Inflammatory macrophage treated with lipopolysaccharide for 1 hour (primary cell): ENCODE measurements at places on chromosomes 5 and 9.

DNA sequence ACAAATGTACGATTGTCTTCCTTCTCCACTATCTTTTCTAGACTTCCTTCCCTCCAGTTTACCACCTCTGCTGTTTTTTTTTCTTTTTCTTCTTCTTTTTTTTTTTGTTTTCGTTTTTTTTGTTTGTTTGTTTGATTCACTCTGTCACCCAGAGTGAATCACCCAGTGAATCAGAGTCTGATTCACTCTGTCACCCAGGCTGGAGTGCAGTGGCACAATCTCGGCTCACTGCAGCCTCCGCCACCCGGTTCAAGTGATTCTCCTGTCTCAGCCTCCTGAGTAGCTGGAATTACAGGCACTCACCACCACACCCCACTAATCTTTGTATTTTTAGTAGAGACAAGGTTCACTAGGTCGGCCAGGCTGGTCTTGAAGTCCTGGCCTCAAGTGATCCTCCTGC is 375.7 kb downstream of the NTRK2 start:
- no peak for DNase-seq

- DNase-seq, result no peak
Observed at GRCh38 chr5:143026380-143026779, 256.2 kb downstream of the ARHGAP26 start.

- no peak for DNase-seq
Observed at GRCh38 chr9:99511723-99512122, 289.6 kb downstream of the SEC61B start.

DNA sequence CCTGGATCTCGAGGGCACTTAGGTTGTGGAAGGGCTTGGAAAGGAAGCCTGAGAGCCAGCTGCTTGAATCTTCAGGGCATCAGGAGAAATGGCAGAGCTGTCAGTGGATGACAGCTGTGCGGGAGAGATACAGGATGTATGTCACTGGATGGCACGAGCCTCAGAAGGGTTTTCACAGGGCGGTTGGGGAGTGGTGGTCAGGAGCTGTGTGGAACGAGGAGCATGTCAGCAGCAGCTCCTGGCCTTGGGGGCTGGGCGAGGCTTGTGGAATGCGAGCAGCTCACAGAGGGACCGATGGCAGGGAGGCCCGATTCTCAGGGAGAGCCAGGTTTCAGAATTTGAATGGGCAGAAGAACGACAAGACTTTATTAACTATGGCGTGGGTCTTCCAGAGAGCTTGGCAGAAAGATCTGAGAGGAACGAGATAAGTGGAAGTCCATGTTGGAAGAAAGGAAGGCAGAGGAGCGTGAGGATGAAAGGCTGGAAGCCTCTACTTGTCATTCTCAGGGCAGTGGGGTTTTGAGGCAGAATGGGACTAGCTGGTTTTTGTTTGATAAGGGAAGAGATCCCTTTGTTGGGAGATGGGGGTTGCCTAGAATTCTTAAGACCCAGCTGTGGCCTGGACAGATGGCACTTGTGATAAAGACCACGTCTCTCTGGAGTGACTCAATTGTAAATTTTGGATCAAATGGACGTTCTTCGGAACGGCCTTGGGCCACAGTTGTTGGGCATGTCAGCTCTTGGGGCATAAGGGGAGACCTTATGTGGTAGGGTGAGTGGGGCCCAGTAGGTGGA is 60.3 kb downstream of the SNX30 start:
- DNase-seq, result no peak

DNA sequence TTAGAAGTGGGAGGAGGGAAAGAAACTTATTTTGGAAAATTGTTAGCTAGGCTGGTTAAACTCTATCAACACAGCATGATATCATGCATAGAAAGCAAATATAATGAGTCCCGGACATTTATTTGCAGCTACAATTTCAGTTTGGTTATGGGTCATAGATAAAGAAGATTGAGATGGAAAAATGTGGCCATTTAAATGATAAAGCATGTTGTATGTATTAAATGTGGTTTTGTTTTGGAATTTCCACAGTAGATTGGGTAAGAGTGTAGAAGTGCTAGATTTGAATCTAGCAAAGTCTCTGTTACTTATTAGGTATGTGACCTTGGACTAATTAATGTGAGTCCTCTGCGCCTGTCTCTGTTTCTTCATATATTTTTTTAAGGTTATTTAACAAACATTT is 217.4 kb downstream of the KDM4C start:
- no peak for DNase-seq

- DNase-seq, result no peak
Observed at GRCh38 chr9:8179381-8180053, 379.9 kb upstream of the DMAC1 start.

- DNase-seq, result no peak
Observed at GRCh38 chr5:9766581-9766980, 136.4 kb upstream of the TAS2R1 start.

DNA sequence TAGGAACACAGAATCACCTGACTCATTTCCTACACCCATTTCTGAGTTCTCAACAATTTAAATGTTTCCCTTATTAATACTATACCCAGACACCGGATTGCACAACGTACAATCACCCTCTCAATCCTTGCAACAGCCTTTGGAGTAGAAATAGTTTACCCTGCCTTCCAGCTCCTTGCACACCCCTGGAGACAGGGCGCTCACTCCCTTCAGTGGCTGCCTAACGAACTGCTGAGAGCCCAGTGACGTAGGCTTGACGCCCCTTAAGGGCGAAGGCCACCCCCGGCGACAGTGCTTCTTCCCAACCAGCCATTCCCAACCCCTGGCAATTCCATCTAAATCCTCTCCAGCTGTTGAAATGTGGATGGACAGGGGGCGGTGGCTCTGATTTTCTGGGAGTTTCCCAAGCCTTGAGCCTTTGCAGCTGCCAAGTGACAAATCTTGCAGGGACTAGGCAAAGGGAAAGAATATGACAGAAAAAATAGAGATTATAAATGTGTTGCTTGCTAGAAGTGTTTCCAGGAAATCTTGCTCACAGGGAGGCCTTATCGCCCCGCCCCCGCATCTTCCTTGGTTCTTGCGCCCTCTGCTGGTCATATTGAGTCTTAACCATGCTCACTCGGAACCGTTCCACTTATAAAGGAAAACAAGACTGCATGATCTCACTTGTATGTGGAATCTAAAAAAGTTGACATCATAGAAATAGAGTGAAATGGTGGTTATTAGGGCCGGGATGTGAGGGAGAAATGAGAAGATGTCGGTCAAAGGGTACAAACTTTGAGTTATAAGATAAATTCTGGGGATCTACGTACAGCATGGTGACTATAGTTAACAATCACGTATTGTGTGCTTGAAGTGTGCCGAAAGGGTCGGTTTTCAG is 7.6 kb upstream of the BARX1 start:
- peak; percentile 97 for DNase-seq

DNA sequence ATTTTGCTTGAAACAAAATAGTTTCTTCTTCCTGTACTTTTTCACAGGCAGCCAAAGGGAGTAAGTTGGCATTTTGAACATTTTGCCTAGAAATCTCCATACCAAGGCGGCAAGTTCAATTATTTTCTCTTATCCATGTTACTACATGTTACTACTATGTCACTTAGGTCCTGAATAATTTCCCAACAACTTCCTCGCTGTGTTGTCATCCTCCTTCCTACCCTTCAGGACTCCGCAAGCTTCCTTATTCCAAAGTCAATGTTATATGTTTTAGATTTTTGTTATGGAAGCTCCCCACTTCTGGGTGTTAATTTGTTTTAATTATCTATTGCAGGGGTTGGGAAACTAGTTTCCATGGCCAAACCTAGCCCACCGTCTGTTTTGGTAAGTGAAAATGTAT is 9.9 kb upstream of the B4GALT1 start:
- DNase-seq, result peak; percentile 69

GRCh38 chr9:120701248-120701647 is 13.0 kb downstream of the MEGF9 start:
- no peak for DNase-seq

DNA sequence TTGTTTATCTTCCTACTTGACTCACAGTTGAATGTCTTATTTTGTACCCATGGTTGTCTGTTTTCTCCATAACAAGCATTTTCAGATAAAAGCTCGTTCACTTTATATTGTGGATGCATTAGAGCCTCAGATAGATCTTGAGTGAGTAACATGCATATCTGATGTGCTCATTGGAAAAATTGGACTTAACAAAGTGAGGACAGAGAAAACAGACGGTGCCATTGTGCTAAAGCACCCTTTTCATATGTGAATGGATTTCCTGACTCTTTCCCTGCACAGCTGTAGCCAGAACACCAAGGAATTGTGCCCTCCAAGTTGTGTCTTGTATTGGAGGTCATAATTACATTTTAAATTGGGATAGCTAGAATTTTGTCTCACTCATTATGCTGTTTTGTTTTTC is 325.8 kb upstream of the MEF2C start:
- no peak for DNase-seq

DNA sequence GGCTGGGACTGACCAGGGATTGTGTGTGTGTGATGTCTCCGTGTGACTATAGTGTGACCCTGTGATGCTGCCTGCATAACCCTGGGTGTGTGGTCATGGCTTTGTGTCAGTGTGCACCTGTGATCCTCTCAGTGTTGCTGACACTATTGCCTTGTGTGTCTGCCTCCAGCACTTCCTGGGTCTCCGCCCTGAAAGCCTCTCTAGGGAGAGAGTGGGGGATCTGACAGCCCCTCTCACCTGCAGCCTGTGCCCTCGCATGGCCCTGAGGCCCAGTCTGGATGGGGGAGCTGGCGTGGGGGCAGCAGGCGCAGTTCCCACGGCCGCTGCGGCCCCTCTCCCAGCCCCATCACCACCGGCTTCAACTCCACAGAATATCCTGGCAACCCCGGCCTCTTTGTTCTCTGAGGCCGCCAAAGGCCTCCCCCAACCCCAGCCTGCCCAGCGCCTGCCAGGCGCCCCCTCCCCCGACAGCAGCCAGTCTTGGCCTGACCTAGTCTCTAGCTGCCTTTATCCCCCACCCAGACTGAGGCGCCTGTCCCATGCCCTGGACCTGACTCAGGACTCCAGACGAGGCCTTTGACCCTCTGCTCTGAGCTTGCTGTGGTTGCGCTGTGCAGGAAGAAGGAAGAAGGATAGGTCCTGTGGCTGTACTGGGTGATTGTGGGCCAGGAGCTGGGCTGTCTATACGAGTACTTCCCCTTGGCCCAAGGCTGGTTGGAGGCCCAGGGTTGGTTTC is 38.7 kb downstream of the CXXC5 start:
- peak; percentile 51 for DNase-seq

DNA sequence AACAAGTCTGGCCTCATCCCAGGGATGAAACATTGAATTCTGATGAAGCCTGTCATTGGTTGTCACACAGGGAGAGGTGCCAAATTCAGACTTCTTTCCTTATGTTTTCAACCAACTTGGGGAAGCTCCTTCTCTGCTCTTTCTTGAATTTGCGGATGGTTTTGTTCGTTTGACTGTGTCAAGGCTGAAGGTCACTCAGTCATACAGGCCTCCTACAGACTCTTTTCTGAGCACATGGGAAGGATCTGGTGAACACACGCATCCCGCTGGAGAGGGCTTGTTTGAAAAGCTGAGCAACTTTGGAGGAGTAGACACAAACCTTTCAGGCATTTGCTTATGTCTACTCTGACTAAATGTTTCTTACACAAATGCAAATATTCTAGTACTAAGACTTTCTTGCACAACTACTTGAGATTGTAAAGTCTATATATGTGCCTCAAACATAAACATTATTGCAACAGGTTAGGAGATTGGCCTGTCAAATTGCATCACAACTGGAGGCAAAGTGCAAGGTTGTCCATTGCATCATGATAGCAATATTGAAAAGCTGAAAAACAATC is 151.5 kb upstream of the NR3C1 start:
- peak; percentile 78 for DNase-seq

DNA sequence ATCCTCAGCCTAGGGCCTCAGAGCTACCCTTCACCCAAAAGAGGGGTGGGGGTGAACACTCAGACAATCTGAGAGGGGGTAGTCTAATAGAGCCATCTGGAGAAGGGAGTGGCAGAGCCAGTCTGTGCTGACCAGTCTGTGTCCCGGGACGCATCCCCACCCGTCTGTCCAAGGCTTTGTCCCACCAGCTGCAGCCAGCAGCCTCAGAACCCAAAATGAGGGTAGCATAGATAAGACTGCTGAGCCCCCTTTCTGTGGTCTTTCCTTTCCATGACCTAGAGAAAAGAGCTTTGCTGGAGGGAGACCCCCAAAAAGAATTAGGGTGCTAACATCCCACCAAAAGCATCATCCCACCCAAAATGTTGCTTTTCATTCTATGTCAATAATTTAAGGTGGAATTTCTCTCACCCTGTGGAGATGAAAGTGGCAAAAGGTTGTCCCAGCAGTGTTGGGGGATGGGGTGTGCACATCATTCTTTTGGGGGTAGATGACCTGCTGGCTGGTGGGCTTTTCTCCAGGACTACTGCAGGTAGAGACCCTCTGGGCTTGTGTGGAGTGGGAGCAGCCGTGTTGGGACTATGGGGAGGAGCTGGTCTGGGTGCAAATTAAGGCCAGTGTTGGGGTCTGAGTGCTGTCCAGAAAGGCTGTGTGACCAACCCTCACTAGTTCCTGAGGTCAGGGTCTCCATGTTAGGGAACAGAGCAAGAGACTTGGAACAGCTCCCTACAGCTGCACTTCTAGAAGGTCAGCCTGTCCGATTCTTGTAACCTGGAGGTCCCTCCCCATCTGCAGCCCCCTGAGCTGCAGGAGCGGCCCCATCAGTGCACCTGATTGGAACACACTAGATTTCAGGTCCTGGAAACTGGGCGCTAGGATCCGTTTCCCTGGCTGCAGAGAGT is 19.9 kb downstream of the URM1 start:
- DNase-seq, result no peak

DNA sequence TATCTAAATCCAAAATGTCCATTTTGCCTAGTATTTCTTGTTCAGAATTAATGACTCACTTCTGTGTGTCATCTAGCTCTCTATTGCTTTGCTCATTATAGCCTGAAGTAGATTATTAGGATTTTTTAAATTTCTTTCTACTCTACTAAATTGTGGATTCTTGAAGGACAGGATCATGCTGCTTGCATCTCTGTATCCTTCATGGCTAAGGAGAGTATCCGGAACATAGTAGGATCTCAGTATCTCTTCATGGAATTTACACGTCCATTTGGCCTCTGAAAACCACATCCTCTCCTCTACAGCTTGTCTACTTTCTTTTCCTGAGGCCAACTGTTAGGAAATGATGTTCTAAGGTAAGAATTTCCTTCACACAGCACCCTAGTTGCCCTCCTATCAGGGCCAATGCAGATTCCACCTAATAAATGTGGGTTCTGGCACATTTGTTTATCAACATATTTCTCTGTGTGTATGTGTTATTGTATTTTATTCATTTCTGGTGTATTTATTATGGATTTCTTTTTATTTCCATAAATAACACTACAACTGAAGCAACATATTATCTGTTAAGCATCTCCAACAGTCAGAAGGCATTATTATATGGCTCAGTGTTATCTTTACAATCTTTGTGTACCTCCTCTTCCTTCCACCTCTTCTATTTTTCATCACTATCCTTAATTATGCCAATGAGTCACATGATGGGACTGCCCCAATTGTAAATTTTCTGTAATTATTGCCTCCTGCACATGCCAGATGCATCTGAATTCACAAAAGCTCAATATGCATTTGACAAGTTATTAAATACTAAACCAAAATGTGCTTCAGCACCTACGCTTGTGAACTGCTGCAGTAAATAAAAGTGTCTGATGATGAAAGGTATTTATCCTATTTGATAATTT is 557.8 kb upstream of the TLE4 start:
- DNase-seq, result no peak
